ENCODE measurements at places on chromosomes 1 and 21. TPM values are rescaled to one million over a fixed set of nuclear protein-coding genes. Genes with fewer than 3 reads are reported as not detected.

Gene ADORA3
- total RNA-seq: not detected

Gene LRRC71
- not detected for total RNA-seq

Gene GUCA2B
- total RNA-seq: not detected

Gene PLCH2
- total RNA-seq: 0.11 TPM

Gene C1orf21
- total RNA-seq: 37.1 TPM

Gene OR2M4
- not detected for total RNA-seq

Gene LAMB3
- total RNA-seq: 8.7 TPM

Gene SPRR1A
- not detected for total RNA-seq

Gene CNR2
- total RNA-seq: not detected

Gene OR10Z1
- 0.22 TPM for total RNA-seq

Gene AGT
- total RNA-seq: 0.22 TPM

Gene C1orf35
- total RNA-seq: 14.3 TPM

Gene PLD5
- under 0.01 TPM for total RNA-seq

Gene LEMD1
- not detected for total RNA-seq
